ENCODE measurements at places on chromosomes 6 and 20.

- no peak for DNase-seq
Observed at GRCh38 chr6:163320804-163321203, 93.7 kb upstream of the QKI start.

GRCh38 chr6:31359581-31359980 is 2.6 kb upstream of the HLA-B start:
- DNase-seq = no peak

DNA sequence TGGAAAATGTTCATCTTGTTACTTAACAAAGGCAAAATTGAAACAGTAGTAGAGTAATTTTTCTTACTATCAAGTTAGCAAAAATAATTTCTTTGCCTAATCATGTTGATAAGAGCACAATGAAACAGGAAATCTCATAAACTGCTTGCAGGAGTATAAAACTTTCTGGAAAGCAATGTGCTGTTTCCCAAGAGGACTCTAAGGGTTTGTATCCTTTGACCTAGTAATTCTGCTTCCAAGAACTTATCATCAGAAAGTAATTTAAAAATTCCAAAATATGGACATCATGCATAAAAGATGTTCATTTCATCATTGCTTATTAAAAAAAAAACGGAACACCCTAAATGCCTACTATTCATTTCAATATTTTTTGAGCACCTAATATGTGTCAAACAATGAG is 46.1 kb upstream of the TNFAIP3 start:
- DNase-seq = no peak

GRCh38 chr6:92166666-92167065 is 1252.7 kb downstream of the EPHA7 start:
- DNase-seq = no peak

- no peak for DNase-seq
Observed at GRCh38 chr6:33324125-33324524, 6.6 kb upstream of the ZBTB22 start.

GRCh38 chr6:12058172-12058961 is 46.3 kb downstream of the HIVEP1 start:
- no peak for DNase-seq

DNA sequence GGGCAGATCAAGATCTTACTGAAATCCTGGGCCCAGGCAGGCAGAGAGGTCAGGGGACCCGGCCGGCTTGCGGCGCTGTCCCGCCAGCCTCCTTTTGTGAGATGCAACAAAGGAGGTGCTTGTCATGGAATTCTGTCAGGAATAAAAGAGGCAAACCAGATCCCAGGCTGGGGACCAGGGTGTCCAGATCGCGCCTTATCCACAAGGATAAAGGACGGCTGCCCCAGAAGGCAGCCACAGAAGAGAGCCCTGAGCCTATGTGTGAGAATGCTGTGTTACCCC is 42.6 kb upstream of the CDH22 start:
- no peak for DNase-seq

DNA sequence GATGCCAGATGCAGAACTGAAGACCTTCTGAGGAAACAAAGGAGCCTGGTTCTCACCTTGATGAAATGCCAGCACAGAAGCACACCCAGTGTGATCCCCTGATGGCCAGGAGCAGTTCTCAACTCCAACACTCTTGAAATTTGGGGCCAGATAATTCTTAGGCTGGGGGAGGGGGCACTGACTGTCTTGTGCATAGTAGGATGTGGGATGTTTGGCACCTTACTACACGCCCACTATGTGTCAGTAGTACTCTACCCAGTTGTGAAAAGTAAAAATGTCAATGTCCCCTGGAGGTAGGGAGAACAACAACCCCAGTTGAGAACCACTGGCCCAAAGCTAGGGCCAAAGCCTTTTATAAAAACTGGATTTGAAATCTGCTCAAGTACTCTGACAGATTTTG is 398.3 kb upstream of the ARID1B start:
- no peak for DNase-seq

DNA sequence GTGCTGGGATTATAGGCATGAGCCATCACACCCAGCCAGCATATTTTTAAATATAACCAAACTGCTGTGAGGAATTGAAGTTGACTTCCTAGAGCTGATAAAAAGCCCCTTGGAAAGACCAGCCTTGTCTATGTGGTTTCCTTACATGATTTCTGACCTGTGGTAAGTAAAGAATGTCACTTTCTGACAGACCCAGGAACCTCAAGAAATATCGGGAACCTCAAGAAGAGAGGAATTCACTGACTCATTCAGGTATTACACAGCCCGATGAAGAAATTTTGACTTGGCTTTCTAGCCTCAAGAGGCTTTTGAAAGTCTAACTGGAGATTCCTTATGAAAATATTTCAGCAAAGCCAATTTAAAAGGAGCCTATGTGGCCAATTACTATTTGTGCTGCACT is 71.8 kb downstream of the FOXF2 start:
- DNase-seq = no peak

- DNase-seq = no peak
Observed at GRCh38 chr20:32326504-32326845, 31.7 kb upstream of the ASXL1 start.

- DNase-seq = no peak
Observed at GRCh38 chr6:1925743-1926430, 316.2 kb downstream of the FOXC1 start.

DNA sequence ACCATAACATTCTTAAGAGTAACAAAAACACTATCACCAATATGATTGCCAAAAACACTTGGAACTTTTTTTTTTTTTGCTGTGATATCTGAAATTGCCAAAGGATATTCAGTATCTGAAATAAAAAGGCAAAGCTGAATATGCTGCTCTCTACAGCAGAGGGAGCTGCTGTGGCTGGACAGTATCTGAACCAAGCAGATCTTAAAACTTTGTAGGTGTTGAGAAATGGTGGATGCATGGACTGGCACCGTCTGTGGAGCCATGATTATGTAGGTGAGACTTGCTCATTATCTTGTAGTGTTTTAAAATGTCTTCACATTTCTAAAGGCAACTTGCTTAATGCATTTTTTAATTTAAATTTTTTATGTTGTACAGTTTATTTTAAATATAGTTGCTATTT is 9.2 kb downstream of the PDCD2 start:
- DNase-seq = no peak

DNA sequence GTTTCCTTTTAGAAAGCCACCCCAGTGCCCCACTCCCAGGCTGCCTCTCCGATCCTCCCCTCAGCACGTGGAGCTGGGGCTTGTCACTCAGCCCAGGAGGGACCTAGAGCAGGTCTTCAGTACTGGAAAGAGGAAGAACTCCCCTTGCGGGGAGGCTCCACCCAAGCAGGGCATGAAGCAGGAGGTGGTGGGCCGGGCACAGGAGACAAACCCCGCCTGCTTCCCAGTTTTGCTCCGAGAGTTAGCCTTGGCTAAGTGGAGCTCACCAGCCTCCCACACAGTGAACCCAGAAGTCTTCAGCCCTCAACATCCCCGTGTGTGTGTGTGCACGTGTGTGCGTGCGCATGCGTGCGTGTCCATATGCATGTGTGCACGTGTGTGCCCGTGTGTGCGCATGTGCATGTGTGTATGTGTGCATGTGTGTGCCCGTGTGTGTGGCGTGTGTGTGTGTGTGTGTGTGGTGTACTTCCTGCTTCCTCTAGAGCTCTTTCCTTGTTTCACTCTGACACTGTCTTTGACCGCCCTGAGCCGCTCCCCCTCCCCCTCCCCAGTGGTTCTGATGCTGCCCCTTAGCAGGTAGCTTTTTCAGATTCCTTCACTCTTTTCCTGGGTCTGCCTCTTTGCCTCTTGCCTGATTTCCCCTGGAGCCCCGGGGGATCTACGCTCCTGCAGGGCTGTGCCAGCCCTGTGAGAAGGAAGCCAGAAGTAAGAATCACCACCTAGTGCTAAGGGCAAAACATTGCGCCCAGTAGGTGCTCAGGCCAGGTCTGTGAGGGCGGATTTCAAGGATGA is 239.8 kb downstream of the CDC5L start:
- no peak for DNase-seq

DNA sequence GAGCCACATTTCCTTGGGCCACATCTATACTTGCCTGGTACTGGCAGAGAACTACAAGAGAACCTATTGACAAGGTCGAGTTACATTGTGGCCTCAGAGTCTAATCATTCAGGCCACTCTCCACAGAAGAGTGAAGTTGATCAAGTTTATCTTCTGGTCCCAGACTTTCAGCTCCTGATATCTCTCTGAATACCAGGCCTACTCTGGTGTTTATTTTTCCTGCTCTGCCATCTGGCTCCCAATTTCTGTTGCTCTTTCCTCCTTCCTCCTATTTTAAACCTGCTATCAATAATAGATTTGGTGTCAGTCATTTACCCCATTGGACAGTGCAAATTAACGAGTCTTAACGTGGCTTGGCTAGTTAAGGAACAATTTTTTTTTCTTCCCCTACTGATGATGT is 46.6 kb downstream of the SCGN start:
- no peak for DNase-seq

DNA sequence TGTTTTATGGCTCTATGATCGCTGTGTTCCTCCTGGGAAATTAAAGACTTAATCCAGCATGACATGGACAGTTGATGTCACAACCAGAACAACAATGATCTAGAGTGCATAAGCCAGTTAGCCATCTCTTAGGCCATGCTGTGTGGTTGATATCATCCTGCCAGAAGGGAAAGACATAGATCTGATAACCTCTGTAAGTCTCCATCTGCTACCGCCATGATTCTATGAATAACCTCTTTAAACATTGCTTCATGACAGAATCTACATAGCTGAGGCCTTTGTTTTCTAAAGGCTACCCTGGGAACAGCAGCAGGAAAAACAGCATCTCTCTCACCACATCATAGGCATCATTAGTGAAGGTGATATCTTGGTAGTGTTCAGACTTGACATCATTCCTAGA is 117.6 kb upstream of the PHACTR1 start:
- no peak for DNase-seq

- no peak for DNase-seq
Observed at GRCh38 chr6:16471222-16471909, 233.0 kb downstream of the GMPR start.

- DNase-seq = no peak
Observed at GRCh38 chr6:44261581-44261980, 3.8 kb downstream of the NFKBIE start.

DNA sequence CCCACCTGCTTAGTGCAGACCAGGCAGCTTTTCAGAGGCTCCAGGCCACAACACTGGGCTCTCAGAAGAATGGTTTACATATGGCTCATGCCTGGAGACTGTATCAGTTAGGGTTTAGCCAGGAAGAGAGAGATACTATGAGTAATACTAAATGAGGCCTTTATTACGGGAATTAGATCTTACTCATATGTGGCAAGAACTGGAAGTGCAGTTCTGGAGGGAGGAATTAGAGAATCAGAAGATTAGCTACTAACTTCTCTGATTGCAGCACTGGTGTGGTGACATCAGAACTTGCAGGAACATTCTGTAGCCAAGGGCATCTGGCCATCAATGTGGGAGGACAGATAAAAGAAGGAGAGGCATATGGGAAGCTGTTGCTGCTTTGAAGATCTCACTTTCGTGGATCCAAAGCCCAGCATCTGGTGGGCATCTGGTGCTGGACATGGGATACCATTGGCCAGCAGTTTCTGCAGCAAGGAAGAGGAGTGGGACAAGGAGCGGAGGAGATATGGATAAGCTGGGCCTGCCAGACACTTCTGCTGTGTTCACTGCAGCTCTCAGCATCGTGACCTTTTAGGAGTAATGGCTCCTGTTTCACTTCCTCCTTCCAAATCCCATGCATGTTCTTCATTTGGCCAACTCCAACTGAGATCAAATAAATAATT is 248.5 kb downstream of the BTBD3 start:
- DNase-seq = peak; percentile 63

DNA sequence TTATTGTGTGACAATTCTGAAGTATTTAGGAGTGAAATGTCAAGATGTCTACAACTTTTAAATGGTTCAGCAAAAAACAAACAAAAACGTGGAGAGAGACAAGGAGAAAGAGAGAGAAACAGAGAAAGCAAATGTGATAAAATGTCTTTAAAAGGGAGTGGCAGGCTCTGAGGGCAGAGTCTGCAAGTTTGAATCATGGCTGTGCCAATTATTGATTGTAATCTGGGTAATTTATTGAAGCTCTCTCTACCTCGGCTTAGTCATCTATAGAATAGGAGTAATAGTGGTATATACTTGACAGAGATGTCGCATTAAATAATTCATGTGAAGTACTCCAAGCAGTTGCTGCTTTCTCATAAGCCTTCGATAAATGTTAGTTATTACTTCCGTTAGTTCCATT is 61.3 kb upstream of the ARID1B start:
- DNase-seq = no peak

- DNase-seq = no peak
Observed at GRCh38 chr6:64113704-64114103, 478.1 kb downstream of the PHF3 start.

DNA sequence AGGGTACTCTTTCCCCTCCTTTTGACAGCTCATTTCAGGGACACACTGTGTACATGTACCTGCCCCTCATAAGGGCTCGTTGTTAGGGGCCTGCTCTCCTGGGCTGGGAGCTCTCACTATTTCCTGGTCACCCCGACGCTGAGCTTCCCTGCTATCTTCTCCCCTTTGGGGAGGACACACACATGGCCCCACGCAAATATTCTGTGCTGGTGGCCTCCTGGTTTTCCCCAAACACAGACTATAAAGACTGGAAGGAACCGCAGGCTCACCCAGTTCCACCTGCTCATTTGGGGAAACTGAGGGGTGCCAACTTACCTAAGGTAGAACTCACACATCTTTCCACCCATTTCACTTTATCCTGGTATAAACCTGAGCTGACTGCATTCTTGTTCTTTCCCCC is 301.4 kb upstream of the SUPT3H start:
- DNase-seq = no peak

DNA sequence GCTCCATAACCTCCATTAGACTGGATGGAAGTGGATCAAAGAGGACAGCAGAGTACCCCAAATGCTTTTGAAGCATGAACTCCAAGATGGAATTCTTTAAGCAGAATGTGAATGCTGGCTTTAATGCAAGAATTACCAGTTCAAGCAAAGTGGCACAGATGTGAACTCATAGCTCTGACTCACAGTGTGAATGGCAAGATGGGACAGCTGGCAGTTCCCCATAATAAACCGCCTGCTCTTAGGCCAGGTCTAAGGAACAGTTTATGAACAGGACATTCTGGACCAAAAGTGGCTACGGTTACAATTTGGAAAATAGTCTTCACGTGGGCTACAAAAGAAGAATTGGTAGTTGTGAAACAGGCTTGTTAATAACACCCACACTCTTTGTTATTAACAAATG is 76.5 kb downstream of the SPTLC3 start:
- DNase-seq = no peak

DNA sequence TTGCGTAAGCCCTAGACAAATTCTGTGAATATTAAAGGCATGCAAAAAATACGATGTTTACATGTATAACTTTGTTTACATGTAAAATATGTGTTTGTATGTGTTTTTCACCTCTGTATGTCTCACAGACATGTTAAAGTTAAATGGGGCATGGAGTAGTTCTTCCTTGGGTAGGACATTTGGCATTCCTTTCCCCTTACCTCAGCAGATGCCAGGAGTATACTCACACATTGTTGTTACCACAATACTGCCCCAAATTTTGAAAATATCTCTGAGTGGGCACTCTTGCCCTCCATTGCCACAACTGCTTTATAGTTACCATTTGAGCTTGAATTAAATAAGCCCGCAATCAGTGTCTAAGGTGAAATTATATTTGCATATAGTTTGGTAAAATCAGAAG is 147.5 kb downstream of the MYO6 start:
- no peak for DNase-seq

All from BE2C (cell line).